Thymus (tissue), 14 donors: ENCODE measurements at places on chromosomes 16 and 17. TPM values are rescaled to one million over a fixed set of nuclear protein-coding genes. Genes with fewer than 3 reads are reported as not detected.

Gene HIC1
- total RNA-seq, result 11.8 TPM

- no peaks in the 10 kb centered on the region for H3K36me3 ChIP-seq
- H3K4me1 ChIP-seq, result no peaks in the 10 kb centered on the region
- no peaks in the 10 kb centered on the region for H3K27me3 ChIP-seq
- H3K4me3 ChIP-seq, result no peak overlapping the region
These were observed 119.6 kb upstream of the CNTNAP4 start for GRCh38 chr16:76157629-76158028.

DNA sequence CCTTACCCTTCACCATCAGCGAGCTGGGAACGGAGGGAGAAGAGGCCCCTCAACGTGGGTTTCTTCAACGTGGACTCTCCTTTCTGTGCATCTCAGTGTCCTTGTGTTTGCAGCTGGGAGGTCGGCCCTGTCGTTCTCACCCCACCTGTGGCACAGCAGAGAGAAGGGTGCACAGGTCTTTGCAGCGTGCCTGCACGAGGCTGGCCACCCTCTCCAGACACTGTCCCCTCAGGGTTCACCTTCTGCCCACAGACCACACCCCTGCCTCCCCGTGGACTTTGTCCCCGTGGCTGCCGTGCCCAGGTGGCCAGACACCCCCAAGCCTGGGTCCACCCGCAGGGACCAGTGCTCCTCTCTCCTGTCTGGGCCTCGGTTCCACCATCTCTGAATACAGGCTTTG lies 7.3 kb upstream of the WDR45B start:
- no peak overlapping the region for H3K27ac ChIP-seq
- H3K36me3 ChIP-seq, result no peaks in the 10 kb centered on the region
- DNase-seq, result no peak
- no peak overlapping the region for H3K4me3 ChIP-seq
- H3K4me1 ChIP-seq, result no peaks in the 10 kb centered on the region
- no peaks in the 10 kb centered on the region for H3K27me3 ChIP-seq

- peaks cover 8% of the 10 kb centered on the region for H3K4me1 ChIP-seq
- no peak overlapping the region for H3K4me3 ChIP-seq
- no peak for DNase-seq
- H3K27me3 ChIP-seq, result no peaks in the 10 kb centered on the region
- peaks cover 5% of the 10 kb centered on the region for H3K36me3 ChIP-seq
- H3K27ac ChIP-seq, result no peak overlapping the region
These were observed 4.3 kb upstream of the APRT start for GRCh38 chr16:88815901-88816589.
